ENCODE measurements at places on chromosomes 6 and 20. TPM values are rescaled to one million over a fixed set of nuclear protein-coding genes. Genes with fewer than 3 reads are reported as not detected.

Gene FAXC
- 22.3 TPM for total RNA-seq

Gene DEFB124
- not detected for total RNA-seq

Gene DUSP15
- total RNA-seq: 1.9 TPM

Gene HEY2
- total RNA-seq: not detected

Gene MTFR2
- total RNA-seq: 5.7 TPM

Gene TMEM151B
- 0.20 TPM for total RNA-seq

Gene CYP21A2
- total RNA-seq: not detected

Measured in MG63 (cell line).